Head of caudate nucleus (tissue), 42 donors: ENCODE measurements at places on chromosomes 3 and 15.

GRCh38 chr15:34737477-34737876 is 17.3 kb downstream of the GJD2 start:
- no peak for DNase-seq

GRCh38 chr3:134839422-134839821 is 44.4 kb downstream of the EPHB1 start:
- DNase-seq: no peak

- peak; percentile 63 for DNase-seq
Measured at GRCh38 chr3:64489361-64490044, 198.3 kb downstream of the ADAMTS9 start.

GRCh38 chr15:43144512-43144911 is 11.1 kb downstream of the TMEM62 start:
- DNase-seq: no peak

DNA sequence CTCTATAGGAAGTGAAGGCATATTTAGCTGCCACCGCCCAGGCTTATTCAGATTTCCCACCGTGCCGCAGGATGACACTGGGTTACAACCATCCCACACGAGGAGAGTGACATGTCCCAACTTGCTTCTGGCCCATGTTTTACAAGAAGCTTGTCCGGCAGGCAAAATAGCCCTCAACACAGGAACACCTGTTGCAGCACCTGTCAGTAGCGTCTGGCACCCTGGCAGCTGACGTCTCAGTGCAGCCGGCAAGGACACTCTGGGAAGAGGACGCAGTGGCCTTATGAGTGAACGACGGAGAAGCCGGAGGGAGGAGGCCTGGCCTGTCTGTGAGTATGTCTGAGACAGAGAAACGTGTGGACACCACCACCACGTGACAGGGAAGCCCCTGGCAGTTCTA is 32.1 kb downstream of the FAM174B start:
- no peak for DNase-seq

- DNase-seq: no peak
Measured at GRCh38 chr3:107432646-107433045, 55.4 kb downstream of the CCDC54 start.
